ENCODE measurements at places on chromosomes 3 and 15. TPM values are rescaled to one million over a fixed set of nuclear protein-coding genes. Genes with fewer than 3 reads are reported as not detected.

DNA sequence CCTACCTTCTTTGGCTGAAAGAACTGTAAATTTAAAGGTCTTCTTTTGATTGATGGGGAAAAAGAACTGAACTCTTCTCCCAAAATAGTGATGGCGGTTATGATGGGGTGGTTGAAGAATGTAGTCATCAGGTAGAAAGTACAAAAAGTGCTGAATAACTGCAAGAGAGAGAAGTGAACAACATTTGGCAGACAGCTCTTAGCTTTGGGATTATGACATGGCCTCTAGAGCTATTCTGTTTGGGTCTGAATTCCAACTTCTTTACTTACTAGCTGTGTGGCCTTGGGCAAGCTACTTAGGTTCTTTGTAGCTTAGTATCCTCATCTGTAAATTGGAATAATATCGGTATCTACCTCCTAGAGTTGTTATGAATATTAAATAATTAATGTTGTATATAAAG is 91.7 kb downstream of the SPRED1 start:
- ATAC-seq, result no peak

The MESP2 gene
- total RNA-seq, result not detected

GRCh38 chr3:144774897-144775296 is 803.3 kb downstream of the DIPK2A start:
- no peak for ATAC-seq

GRCh38 chr15:48992545-48992944 is 28.8 kb upstream of the SHC4 start:
- no peak for ATAC-seq

The SPATA12 gene
- total RNA-seq, result not detected

The SLC12A8 gene
- 2.3 TPM for total RNA-seq

DNA sequence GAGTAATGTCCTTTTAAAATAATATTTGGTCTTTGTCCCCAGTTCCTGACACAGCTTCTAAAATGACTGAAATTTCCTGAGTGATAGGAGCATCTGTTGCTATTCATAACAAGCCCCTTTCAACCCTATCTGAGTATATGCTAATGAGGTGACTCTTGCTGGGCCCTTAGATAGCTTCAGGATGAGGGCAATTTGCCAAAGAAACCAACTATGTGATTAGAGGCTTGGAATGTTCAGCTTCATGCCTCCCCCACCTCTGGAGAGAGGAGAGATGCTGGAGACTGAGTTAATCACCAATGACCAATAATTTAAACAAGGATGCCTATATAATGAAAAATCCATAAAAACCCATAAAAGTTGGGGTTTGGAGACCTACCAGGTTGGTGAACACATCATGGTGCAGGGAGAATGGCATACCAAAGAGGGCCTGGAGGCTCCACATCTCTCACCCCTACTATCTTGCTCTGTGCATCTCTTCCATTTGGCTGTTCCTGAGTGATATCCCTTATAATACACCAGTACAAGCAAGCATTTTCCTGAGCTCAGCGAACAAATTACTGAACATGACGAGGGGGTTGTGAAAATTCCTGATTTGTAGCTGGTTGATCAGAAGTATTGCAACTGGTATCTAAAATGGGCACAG is 189.2 kb downstream of the ECT2 start:
- ATAC-seq, result no peak

The ZNF774 gene
- 1.1 TPM for total RNA-seq

The ADAMTS7 gene
- total RNA-seq, result 4.7 TPM

- no peak for ATAC-seq
These were observed 544.5 kb downstream of the MFSD1 start for GRCh38 chr3:159346271-159346903.

GRCh38 chr15:88376574-88377174 is 90.5 kb downstream of the MRPL46 start:
- ATAC-seq, result no peak

The STRIT1 gene
- total RNA-seq, result not detected

DNA sequence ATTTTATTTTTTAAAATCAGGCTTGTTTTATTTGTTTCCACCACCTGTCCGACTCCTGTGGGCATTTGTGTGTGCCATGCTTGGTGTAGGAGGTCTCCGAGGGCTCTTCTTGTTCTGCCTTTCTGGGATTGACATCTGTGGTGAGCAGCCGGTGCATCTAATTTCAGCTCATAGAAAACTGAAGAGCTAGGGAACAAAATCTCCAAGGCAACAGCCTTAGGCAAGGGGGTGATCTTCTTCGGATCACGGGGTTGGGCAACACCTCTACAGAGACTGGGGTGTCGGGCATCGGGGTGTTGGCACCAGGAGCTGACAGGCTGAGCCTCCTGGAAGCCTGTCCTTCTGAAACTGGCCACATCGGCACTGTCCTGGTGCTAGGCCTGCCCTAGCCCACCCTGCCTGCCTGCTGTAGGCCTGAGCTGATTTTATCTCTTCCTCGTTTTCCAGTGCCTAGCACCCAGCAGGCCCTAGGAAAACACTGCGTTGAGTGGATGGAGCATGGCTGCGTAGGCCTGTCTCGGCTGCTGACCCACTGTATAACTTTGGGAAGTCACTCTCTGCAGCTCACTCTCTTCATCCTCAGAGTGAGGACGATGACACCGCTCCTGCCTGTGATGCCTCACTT is 10.3 kb downstream of the CHCHD6 start:
- ATAC-seq, result no peak

DNA sequence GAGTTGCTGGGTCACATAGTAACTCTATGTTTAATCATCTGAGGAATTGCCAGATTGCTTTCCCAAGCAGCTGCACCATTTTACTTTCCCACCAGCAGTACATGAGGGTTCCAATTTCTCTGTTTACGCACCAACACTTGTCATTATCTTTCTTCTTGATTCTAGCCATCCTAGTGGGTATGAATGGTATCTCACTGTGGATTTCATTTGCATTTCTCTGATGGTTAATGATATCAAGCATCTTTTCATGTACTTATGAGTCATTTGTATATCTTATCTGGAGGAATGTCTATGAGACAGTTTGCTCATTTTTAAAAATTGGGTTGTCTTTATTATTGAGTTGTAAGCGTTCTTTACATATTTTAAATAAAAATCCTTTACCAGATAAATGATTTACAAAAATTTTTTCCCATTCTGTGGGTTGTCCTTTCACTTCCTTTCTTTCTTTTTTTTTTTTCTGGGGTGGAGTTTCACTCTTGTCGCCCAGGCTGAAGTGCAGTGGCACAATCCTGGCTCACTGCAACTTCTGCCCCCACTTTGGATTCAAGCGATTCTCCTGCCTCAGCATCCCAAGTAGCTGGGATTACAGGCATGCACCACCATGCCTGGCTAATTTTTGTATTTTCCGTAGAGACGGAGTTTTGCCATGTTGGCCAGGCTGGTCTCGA is 8.9 kb upstream of the SGO1 start:
- ATAC-seq, result no peak

DNA sequence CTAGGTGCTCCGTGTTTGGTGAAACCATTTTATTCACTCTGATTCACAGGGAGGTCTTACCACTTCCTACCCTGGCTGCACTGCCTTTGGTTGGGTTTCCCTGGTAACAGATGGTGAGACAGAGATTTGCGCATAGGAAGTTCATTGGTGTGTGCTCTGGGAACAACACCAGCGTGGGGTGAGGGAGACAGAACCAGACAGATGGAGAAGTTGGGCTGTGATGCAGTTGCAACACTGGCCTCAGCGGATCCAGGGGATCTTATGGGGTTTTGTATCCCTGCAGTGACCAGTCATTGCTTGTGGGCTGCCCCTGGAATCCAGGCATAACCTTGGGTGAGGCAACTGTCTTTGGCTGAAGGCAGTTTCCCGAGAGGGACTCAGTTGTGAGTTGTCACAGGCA is 12.5 kb upstream of the IL16 start:
- peak; percentile 77 for ATAC-seq

- no peak for ATAC-seq
These were observed 124.6 kb downstream of the ARRDC4 start for GRCh38 chr15:98085003-98085639.

- ATAC-seq, result no peak
These were observed 10.1 kb downstream of the VPS8 start for GRCh38 chr3:184822081-184822480.

DNA sequence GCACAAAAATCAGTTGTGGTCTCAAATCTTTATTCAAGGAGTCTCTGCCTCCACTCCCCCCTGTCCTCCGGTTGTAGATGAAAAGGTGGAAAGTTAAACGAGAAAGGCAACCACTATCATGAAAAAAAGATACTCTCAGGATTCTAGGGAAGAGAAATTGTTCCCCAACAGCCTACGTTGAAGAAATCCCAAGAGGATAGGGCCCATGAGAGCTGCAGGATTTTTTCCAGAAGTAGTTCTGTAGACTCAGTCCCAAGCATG is 14.3 kb downstream of the ZIC1 start:
- no peak for ATAC-seq

The EIF4G1 gene
- total RNA-seq, result 312 TPM

The PLA2G4F gene
- total RNA-seq, result 0.67 TPM

DNA sequence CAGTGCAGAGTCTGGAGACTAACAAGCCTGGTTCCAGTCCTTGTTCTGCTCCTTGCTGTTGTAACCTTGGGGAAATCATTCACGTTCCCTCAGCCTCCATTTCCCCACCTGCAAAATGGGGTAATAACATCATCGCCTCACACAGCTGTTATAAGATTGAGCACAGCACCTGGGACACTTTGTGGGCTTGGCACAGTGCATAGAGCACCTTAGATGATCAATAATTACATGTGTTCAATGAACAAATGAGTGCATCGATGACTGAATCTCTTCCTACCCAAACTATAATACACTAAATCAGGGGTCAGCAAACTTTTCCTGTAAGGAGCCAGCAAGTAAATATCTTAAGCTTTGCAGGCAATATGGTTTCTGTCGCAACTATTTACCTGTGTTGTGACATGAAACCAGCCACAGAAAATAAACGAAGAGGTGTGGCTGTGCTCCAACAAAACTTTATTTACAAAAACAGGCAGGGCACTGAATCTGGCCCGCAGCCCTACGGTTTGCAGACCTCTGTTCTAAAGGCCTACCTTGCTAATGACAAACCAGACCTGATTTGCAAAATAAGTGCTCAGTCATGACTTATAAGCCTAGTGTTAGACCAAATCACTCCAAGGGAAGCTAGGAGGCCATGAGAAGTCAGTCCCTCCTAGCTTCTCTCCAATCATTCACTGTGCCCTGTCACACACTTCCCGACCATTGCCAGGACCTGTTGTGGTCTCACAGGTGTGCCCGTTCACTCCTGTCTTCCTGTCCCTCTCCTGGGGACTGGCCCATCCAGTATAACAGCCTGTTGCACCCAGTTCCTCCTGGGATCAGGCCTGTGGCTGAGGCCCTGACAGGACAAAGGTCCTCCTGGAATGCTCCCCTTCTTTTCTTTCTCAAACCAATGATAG is 149.4 kb upstream of the WNT5A start:
- no peak for ATAC-seq

Measured in gastroesophageal sphincter (tissue), 4 donors.